ENCODE measurements at places on chromosomes 3 and 15.
A peak's percentile ranks its signal among the peaks of the same experiment; 100 is the strongest.

DNA sequence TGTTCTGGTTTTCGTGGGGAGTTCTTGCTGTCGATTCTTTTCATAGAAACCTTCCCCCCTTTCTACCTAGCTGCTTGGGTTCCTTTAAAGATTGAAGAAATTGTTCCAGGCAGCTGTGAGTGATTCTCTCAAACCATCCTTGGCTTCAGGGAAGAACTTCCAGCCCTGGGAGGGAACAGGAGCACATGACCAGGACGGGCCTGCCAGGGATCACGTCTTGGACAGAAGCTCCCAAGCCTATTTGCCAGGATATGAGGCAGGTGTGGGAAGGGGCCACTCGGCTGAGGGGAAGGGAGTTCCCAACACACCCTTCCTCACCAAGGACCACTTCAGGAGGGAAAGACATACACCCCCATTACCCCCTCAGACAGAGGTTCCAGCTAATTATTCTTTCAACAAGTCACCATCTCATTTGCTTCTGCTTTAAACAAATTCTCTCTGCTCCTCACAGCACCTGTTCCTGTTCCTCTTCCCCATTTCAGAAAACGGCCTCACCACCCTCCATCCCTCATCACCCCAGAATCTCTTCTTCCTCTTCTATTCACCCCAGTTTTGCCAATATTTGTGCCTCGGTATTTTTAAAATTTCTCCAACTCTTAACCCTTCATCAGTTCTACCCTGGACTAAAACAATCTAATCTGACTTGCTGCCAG is 62.5 kb downstream of the WHAMM start:
- DNase-seq: no peak

GRCh38 chr15:57957113-57957512 is 108.4 kb downstream of the ALDH1A2 start:
- no peak for DNase-seq

GRCh38 chr3:15345608-15346137 is 13.3 kb upstream of the SH3BP5 start:
- DNase-seq: no peak

GRCh38 chr15:69794645-69795469 is 302.9 kb downstream of the TLE3 start:
- no peak for DNase-seq

DNA sequence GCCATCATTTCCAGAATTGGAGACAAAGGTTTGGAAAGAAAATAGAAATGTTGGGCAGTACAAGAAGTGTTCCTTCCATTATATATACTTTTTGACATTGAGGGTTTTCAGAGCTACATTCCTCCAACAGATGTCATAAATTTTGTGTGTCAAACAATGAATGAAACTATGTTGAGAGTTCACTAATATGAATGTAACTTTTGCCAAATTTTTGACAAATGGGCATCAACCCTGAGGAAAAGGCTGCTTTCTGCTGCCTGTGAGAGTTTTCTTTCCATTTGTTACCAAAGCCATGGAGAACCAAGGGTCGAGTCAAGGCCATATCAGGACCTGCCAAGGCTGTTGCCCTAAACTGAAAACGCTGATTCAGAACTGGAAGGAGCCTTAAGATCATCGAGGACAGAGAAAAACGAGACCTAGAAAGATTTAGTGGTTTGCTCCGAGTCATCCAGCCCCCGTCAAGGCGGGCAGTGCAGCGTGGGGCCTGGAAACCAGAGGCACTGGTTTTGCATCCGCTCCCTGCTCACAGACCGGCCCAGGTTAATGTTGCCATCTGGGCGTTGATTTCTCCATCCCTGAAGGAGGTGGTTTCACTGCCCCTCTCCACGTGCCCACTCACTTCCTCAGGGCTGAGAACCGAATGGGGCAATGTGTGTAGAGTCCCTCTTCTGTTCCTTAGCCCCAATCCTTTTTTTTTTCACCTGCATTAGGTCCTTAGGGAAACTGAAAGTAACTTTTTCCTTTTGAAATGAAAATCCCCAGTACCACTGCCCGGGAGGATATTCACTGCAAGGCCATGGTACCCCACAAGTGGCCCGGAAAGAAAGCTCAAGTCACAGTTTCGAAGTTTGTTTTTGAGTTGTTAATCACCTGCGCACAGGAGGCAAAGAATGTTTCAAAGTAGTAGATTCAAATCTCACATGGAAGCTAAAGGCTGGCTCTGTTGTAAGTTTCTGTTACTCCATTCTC is 32.8 kb downstream of the TPM1 start:
- DNase-seq: no peak

- no peak for DNase-seq
These were observed 67.8 kb downstream of the ITGA11 start for GRCh38 chr15:68364028-68364659.

DNA sequence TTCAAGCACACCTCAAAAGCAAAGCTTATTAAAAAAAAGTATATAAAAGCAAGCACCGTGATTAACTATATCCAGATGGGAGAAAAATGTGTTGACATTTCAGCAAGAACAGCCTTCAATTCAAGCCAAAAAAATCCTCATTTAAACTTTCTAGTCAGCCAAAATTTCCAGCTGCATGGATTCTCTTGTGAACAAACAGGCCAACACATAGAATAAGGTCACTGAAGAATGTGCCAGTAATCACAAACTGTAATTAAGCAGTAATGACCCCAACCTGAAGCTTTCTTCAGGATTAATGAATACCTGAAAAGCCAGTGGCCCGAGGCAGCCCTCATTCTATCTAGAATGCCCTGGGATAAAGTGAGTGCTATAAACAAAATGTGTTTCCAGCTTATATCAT is 130.7 kb upstream of the KCNMB2 start:
- DNase-seq: no peak

- DNase-seq: no peak
These were observed 133.4 kb upstream of the WNT5A start for GRCh38 chr3:55620351-55621025.

DNA sequence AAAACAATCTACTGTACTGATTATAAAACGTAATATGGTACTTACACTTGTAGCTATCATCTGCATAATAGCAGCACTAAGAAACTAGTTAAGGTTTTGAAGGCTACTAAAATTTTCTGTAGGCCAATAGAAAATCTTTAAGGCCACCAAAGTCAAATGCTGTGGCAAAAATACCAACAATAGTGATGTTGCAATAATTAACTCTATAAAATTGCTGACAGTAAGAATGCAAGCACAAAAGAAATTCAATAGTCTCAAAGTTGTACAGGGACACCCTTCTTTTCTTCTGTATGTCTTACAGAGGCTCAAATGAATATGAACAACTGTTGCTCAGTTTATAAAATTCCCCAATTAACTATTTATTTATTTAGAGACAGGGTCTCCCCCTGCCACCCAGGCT is 62.0 kb downstream of the TMCC1 start:
- no peak for DNase-seq

GRCh38 chr15:41031232-41032078 is 78.2 kb downstream of the CHAC1 start:
- no peak for DNase-seq

DNA sequence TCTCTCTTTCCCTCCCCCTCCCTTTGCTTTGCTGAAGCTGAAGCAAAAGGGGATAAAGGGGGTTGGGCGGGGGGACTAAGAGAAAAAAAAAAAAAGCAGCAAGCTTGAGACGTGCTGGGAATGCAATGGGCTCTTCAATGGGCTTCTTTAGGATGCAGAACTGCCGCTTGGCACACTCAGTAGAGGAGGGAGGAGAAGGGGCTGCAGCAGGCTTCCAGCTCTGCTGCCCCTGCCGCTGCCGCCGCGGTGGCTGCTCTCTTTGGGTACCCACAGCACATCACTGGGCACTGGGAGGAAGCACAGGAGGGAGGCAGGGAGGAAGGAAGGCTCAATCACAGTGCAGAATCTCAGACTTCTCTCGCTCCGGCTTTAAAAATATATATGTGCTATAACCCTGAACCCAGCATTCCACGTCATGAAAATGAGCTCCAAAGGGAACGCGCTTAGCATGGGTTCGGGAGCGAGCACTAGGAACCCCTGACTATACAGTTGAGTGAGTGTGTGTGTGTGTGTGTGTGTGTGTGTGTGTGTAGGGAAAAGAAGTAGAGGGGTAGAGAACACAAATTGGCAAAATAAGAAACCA is 3.5 kb downstream of the SLITRK3 start:
- DNase-seq: no peak

DNA sequence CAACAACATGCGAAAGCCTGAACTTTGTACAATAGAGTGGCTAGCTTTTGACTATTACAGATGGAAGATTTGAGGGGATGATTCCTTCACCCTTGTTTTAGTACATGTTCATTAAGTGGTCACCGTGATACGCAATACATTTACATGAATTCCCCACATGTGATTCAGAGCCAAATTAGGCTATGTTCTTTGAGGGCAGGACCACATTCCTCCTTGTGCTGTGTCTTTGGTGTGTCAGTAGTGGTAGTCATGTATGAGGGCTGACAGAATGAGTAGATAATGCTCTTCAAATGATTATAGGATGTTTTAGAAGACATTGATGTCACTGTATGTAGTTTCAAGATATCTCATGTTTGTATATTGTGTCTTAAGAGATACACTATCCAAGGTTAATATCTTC is 12.1 kb downstream of the PTPRG start:
- DNase-seq: no peak

GRCh38 chr15:95169541-95170459 is 938.4 kb downstream of the MCTP2 start:
- DNase-seq: peak; percentile 54

- no peak for DNase-seq
These were observed 76.0 kb downstream of the MAP4 start for GRCh38 chr3:47940232-47940631.

DNA sequence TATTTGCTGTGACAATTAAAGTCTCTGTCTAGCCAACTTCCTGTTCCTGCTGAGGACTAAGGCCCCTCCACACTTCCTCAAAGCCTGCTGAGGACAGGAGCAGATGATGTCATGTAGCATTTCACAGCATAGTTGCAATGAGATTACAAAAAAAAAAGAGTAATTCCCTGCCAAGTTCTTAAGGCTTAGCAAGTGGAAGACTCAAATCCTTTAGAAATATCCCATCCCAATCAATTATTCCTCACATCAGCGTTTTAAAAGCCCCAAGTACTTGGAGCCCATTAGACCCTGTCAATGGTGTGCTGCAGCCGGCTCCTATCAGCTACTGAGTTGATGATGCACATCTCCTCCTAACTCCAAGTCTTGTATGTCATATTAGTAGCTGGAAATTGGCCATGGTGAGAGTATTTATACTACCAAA is 51.7 kb downstream of the TRANK1 start:
- DNase-seq: no peak

- peak; percentile 65 for DNase-seq
These were observed 171.0 kb upstream of the UMPS start for GRCh38 chr3:124558991-124559845.

DNA sequence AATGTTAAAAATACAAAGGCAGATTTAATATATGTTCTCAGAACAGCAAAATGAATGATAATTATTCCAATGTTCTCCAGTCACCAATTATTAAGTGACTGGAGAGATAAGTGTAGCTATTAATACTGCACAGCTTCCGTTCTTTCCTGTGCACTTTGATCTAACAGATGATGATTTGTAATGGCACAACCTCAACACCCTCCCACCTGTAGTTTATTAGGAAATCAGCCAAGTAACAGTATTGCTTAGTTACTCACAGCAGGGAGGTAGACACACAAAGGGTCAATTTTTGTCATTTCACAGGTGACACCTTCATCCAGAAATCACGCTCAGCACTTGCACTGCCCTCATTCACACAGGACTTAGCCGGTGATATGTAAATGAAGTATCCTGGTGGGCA is 688.1 kb downstream of the EPHA3 start:
- no peak for DNase-seq

DNA sequence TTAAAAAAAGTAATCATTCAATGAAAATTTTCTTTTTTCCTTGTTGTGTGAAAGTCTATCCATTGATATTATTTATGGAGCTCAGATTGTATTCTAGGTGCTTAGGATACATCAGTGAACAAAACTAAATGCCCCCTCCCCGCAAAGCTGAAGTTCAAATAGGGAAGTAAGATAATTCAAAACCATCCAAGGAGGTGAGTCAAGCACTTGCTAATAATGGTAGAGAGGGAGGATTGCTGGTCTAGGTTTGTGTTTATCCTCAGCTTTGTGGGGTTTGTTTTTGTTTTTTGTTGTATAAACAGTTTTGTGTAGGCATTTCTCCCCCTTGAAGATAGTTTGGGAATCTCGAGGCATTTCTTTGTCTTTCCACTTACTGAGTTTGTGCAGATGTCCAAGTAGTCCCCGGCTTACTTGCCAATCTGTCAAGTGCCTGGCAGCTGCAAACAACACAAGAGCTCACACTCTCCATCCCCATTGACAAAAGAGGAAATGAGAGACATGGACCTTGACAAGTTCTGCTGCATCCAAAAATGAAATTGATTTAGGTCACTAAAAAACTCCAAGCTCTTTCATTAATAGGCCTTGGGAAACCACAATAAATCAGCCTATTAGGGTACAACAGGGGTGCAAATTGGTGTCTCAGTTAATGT is 575.8 kb upstream of the TBL1XR1 start:
- no peak for DNase-seq

DNA sequence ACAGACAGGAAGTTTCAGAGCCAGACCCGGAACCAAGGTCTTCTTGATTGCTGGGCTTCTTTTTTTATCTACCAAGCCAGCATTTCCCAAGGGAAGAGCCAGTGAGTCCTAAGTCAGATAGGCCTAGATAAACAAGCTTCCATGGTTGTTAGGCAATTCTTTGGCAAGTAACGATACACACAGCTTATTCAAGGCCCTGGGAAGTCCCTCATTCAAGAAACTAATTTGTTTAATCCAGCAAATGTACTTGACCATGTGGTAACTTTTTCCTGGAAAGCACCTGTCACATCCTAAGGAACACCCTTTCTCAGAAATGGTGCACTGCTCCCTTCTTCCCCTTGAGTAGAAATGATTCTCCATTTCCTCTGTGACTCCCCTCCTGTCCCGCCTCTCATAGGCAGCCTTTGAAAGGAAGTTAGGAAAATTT is 209.9 kb downstream of the ITPR1 start:
- DNase-seq: no peak

DNA sequence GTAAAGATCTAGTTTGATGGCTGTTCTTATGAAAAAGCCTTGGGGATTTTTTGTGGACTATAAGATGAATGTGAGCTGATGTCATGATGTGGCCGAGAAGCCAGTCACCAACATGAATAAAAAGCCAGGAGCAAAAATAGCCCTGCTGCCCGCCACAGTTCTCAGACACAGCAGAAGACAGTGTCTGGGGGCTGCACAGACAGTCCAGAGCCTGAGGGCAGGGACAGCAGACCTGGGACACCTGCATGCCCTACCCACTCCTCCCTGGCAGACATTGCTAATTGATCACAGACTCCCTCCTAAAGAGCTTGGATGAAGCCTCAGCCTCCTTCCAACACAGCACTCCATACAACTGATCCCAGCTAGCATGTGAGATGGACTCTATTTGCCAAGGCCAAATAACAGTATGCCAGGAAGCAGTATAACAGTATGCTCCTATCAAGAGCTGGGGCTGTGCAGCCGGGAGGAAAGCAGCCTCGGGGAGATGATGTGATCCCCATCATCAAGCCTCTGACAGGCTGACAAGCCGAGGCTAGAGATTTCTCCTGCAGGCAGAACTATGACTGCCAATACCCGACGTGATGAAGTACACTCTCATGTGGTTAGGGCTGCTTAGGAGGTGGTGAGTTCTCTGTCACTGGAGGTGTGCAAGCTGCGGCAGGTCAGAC is 105.4 kb upstream of the RPL32 start:
- no peak for DNase-seq

Measured in right forelimb (tissue), 1 donor.